ENCODE measurements at places on chromosomes 5 and 9.

DNA sequence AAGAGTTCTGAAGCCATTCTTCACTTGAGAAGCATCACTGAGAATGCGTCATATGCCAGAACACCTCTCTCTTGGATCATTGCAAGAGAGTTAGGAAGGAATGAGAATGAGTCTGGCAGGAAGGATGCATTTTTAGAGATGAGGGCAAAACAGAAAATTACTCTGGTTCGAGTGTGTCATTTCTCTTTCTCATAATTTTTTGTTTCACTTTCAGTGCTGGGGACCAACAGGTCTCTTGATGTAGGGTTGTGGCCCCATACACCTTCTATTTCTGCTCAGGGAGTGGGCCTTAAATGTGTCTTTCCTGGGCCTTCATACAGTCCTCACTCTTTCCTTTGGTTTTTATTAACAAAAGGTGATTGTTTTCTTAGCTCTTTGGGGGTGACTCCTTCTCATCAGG lies 302.4 kb downstream of the NR3C1 start:
- no peak for DNase-seq

DNA sequence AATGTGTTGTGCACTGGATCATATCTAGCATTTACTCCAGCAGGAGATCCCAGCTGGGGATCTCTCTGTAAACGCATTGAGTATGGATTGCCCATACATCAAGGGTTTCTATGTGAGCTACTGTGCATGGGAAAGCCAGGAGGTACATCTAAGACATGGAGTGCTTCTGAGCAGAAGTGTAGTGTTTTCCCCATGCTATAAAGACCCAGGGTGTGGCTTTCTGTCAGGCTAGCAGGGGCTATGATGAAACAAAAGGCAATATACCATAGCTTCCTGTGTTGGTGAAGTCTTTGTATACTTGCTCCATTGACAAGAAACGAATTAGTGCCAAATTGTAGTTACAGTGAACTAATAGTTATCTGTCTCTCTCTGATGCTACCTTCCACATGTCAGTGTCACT lies 329.3 kb upstream of the TLE4 start:
- DNase-seq: no peak

GRCh38 chr9:117413346-117414219 lies 1.3 kb downstream of the ASTN2 start:
- no peak for DNase-seq

- DNase-seq: no peak
Observed at GRCh38 chr9:127444921-127445850, 6.0 kb downstream of the RPL12 start.

DNA sequence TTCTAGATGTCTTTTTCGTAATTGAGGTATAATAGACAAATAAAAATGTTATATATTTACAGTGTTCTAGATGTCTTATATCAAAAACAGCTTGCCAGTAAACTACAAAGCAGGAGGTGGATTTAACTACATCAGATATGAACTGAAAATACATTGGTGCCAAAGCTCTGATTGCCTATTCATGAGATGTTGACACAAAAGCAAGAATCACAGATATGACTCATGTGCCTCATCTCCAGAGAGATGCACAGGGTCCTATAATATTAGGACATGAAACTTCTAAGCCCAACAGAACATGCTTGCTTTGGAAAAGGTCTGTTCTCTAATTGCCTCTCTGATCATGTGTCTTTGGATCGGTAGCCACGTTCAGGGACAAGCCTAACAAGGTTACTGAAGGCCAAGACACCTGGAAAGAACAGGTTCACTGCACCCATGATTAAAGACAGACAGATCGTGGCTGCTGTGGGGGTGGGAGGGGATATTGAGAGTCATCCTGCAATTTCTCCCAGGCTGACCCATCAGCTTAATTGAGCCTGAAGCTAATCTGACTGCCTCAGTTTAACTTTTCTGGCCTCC lies 16.8 kb downstream of the ABCA1 start:
- DNase-seq: no peak

DNA sequence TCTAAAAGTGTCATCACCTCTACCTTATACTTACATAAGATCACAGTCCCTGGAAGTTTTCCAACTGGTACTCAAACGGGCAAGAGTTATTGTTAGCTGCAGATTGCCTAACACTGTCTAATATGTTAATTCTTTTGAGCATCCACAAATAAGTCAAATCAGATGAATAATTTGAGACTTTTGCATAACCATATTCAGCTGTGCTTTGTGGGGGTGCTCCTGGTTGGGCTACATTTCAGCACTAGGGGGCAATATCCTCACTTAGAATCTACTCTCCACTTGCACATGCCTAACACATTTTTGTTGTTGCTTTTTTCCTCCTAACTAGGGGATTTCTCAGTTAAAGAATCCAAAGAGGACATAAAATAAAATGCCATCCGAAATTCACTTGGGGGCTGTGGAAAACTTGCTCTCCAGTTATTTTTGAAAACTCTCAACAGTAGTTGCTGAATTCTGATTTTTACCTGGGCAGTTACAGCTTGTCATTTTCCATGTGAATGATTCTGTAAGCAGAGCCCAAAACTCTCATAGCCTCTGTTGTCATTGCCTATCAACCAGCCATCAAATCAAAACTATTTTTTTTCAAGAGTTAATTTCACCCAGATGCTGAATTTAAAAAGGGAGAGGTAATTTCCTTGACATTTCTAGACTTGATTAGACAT lies 71.5 kb downstream of the TRIM36 start:
- peak; percentile 23 for DNase-seq

DNA sequence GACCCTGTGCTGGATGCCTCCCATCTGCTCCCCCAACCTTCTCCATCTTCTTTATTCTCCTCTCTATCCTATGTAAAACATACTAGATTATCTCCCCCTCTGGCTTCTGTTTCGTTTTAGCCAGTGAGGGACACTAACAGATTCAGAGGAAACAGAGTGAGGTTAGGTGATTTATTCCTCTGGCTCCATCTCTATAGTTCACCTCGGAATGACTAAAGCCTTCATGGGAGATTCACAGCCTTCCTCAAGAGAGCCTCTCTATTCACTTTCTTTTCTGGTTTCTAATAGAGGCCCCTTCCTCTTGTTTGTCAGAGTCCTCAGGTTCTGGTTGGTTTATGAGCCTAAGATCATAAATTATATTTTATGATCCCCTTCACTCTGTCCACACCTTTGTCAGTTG lies 633.1 kb upstream of the TYRP1 start:
- no peak for DNase-seq

DNA sequence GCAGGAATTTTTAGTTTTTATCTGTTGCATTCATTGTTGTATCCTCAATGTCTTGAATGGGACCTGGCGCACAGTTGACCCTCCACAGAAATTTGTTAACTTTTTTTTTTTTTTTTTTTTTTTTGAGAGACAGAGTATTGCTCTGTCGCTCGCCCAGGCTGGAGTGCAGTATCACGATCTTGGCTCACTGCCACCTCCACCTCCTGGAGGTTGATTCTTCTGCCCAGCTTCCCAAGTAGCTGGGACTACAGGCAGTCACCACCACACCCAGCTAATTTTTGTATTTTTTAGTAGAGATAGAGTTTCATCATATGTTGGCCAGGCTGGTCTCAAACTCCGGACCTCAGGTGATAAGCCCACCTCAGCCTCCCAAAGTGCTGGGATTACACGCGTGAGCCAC lies 205.9 kb downstream of the ROR2 start:
- DNase-seq: no peak

GRCh38 chr5:157913575-157913974 lies 54.6 kb upstream of the CLINT1 start:
- DNase-seq: no peak

DNA sequence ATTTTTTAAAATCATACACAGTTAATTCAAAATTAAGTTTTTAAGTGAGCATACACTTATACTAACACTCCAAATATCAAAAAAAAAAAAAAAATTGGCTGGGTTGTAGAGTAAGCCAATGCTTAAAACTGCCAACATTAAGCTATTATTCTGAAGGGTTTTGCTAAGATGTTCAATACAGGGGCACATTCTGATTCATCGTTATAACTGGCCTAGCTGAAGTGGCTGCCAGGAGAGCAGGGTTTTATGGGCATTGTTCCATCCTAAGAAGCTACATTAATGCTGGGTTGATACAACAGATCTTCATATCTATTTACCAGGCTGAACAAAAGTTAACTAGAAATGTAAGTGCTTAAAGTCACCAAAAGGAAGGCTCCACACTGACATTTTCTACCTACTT lies 13.4 kb downstream of the ELAVL2 start:
- no peak for DNase-seq

- no peak for DNase-seq
Observed at GRCh38 chr5:92222449-92222848, 839.3 kb upstream of the ARRDC3 start.

DNA sequence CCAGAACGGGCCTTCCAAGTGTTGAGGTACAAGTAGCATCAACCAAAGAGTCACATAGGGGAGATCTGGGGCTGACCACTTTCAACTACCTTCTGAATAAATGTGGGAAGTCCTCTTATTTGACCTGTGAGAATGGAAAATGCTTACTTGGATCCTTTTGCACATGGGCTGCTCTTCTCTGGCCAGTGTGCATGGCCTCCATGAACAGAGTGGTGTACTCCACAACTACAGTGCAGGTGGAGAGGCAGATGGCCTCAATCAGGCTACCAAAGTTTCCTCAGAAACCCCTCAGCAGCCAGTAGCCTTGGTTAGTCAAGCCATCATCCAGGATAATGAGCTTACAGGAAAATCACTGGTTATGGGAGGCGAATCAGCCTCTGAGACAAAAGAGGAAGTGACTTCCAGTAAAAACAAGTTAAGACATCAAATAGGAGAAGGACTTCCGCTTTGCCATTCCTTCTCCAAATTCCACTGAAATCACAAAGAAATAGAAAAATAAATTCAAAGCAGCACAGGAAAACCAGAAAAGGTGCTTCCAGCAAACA lies 18.3 kb upstream of the FCHO2 start:
- DNase-seq: no peak
